ENCODE measurements at places on chromosomes 5 and 9. TPM values are rescaled to one million over a fixed set of nuclear protein-coding genes. Genes with fewer than 3 reads are reported as not detected.

GRCh38 chr5:145903113-145903512 lies 30.3 kb upstream of the GRXCR2 start:
- no peak for DNase-seq

DNA sequence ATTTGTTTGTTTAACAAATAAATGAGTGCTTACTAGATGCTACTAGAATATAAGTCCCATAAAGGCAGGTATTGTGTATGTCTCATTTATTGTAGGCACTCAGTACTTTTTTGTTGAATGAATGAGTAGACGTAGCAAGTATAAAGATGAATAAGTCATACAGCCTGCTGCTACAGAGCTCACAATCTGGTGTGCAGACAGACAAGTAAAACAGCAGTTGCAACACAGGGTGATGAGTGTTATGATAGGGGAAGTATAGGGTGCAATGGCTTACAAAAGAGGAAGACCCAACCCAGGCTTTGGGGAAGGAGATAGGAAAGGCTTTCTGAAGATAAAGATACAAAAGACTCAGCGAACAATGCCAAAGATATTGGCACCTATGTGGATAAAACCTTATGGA lies 47.7 kb downstream of the SH3RF2 start:
- no peak for DNase-seq

GRCh38 chr9:82981552-82981951 lies 81.4 kb downstream of the RASEF start:
- no peak for DNase-seq

GRCh38 chr5:36646100-36646499 lies 39.7 kb downstream of the SLC1A3 start:
- DNase-seq, result no peak

- DNase-seq, result no peak
Measured at GRCh38 chr5:143094087-143094521, 309.4 kb downstream of the NR3C1 start.

GRCh38 chr9:13646500-13647021 lies 367.1 kb upstream of the MPDZ start:
- DNase-seq, result no peak

GRCh38 chr5:138649775-138650174 lies 74.6 kb upstream of the HSPA9 start:
- DNase-seq, result no peak

Gene PCDHGB4
- 40.8 TPM for total RNA-seq

All from glutamatergic neuron (in vitro differentiated cells).